ENCODE measurements at places on chromosomes 2 and 18.

DNA sequence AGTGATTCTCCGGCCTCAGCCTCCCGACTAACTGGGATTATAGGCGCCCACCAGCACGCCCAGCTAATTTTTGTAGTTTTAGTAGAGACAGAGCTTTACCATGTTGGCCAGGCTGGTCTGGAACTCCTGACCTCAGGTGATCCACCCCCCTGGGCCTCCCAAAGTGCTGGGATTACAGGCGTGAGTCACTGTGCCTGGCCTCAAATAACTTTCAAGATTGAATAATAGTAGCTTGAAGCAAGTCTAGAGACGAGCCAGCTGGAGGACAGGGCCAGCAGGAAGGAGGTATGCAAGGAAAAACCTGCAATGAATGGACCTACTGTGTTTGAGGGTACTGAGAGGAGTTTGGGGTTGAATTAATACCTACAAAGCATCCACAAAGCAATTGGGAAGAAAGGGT is 87.5 kb downstream of the MSH2 start:
- DNase-seq: no peak

DNA sequence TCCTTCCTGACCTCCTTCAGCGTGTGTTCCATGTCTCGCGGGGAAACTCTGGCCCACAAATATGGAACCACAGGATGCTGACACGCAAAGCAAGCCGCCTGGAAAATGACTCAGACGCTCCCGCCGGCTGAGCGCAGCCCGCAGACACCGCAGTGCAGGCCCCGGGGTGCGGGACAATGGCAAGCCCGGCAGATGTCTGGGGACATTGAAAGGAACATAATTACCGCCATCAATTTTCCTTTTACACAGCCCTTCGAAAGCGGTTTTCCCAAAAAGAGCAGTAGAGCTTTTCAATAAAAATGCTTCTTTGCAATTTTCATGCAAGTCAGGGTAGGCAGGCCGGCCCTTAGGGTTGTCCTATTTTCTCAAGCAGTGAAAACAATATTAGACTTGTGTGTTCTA is 159.2 kb upstream of the SH3BP4 start:
- no peak for DNase-seq

DNA sequence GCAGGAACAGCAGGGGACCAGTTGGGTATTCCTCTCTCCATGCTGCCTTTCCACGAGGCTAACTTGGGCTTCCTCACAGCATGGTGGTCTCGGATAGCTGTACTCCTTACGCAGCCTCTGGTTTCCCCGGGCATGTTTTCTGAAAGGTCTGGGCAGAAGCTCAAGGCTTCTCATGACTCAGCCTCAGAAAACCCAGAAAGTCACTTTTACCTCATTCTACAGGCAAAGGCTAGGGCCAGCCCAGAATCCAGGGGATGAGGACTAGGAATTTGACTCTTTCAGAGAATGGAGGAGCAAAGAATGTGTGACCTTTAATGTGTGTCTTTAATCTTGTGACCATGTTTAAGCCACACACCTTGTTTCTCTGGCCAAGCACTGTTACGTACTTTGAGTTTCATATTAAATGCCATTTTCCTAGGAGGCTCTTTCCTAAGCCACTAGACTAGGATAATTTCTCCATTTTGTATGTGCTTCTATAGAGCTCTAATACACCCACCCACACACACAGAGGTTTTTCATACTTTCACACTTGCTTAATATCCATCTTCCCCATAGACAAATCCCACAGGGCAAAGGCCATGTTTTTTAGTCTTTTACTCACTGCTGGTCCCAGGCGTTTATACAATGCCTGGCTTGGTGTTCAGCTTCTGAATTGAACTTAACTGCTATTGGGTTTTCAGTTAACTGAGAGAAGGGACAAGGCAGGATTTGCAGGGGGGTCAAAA is 77.3 kb downstream of the LONRF2 start:
- no peak for DNase-seq

DNA sequence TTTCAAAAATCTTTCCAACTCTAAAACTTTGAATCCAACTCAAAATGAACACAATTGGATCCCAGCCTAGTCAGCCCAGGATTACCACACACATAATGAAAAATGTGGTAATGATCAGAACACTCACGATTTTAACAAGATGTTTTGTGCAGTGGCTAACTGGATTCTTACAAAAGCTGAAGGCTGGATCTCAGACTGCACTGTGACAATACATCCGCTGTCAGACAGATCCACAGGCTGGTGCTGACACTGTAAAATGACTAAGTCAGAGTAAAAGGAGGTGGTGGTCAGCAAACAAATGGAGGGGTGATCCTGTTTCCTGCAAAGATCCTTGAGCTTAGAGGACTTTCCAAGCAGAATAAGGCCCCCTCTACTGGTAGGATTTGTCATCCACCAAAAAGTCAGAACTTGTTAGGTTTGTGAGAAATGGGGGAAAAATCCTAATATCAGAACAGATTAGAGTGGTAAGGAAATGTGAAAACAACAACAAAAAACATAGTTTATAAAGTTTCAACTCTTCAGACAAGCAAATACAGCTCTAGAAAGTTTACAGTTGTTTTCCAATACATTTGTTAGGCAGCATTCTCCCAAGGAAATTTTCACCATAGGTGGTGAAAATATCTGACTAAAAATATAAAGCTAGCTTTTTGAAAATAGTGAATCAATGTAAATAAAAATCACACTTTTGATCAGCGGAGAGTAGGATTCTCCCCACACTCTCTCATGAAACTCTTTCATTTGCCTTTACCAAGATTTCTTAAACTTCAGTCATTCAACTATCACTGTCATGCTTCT is 211.9 kb downstream of the AGPS start:
- no peak for DNase-seq

DNA sequence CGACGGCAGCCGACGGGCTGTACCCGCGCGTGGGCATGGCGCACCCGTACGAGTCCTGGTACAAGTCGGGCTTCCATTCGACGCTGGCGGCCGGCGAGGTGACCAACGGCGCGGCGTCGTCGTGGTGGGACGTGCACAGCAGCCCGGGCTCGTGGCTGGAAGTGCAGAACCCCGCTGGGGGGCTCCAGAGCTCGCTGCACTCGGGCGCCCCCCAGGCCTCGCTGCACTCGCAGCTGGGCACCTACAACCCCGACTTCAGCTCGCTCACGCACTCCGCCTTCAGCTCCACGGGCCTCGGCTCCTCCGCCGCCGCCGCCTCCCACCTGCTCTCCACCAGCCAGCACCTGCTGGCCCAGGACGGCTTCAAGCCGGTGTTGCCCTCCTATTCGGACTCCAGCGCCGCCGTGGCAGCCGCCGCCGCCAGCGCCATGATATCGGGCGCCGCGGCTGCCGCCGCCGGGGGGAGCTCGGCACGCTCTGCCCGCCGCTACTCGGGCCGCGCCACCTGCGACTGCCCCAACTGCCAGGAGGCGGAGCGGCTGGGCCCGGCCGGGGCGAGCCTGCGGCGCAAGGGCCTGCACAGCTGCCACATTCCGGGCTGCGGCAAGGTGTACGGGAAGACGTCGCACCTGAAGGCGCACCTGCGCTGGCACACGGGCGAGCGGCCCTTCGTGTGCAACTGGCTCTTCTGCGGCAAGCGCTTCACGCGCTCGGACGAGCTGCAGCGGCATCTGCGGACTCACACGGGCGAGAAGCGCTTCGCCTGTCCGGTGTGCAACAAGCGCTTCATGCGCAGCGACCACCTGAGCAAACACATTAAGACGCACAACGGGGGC is 2.0 kb downstream of the SP9 start:
- no peak for DNase-seq

DNA sequence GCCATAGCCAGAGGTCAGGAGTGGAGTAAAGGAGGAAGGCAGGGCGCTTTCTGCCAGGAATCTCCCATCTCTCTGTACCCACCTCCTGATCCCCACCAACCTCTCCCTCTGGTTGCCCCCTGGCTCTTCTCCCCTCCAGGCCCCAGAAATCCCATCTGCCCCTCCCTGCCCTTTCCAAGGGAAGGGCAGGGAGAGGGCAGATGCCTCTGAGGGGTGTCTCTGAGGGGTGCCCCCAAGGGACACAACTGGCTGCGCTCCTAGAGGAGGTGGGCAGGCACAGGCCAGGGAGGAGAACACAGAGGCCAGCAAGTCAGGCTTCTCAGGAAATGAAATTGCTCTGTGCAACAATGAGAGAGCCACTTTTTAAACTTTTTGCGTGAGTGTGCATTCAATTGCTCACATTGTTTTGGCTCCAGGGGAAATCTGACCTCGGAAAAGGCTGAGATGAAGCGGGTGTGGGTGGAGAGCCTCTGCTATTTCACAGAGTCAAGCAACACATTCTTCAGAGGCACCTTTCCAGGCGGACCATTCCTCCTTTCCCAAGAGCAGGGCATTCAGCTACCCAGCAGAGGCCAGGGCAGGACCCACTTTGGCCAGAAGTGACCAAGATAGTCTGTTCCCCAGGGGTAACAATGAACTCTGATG is 125.5 kb downstream of the SMAD7 start:
- DNase-seq: no peak

- DNase-seq: no peak
Observed at GRCh38 chr2:41079011-41079410, 627.1 kb upstream of the SLC8A1 start.

GRCh38 chr2:96924775-96925747 is 55.2 kb upstream of the SEMA4C start:
- no peak for DNase-seq

DNA sequence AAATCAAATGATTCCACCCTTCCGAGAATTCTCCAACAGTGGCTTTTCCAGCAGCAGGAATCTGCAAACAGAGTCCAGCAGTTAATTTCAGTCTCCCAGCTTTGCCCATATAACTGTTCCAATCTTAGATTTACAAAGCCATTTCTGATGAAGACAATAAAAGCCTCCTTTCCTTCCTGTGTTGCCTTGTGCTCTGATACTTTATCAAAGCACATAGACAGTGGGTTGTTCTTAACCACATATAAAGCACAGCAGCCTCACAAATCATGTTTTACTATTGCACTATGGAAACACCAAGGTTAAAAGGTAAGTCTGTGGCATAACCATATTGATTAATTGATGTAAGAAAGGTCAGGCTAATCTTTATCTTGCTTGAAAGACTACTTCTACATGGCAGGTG is 89.8 kb upstream of the MMADHC start:
- no peak for DNase-seq

- no peak for DNase-seq
Observed at GRCh38 chr18:55121397-55122170, 162.3 kb upstream of the CCDC68 start.

- no peak for DNase-seq
Observed at GRCh38 chr2:27133195-27133875, 1.1 kb downstream of the PREB start.

DNA sequence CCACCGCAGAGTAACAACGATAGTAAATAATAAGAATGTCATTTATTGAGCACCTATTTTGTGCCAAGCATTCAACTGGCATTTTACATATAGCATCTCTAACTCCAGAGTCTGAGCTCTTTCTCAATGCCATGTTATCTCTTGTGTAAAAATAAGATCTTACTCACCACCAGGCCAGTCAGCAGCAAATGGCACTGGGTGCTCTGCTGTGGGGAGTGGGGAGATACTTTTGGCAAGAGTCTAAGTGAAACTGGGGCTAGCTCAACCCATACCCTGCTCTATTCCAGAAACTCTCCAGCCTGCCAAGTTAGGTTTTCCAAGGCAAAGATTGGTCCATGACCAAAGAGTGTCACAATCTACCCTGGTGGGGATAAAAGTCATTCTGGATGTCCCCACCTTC is 5.0 kb upstream of the SLC4A3 start:
- DNase-seq: no peak

- no peak for DNase-seq
Observed at GRCh38 chr2:232884001-232884421, 13.9 kb downstream of the SNORC start.

GRCh38 chr2:31483246-31483645 is 68.7 kb upstream of the XDH start:
- no peak for DNase-seq

DNA sequence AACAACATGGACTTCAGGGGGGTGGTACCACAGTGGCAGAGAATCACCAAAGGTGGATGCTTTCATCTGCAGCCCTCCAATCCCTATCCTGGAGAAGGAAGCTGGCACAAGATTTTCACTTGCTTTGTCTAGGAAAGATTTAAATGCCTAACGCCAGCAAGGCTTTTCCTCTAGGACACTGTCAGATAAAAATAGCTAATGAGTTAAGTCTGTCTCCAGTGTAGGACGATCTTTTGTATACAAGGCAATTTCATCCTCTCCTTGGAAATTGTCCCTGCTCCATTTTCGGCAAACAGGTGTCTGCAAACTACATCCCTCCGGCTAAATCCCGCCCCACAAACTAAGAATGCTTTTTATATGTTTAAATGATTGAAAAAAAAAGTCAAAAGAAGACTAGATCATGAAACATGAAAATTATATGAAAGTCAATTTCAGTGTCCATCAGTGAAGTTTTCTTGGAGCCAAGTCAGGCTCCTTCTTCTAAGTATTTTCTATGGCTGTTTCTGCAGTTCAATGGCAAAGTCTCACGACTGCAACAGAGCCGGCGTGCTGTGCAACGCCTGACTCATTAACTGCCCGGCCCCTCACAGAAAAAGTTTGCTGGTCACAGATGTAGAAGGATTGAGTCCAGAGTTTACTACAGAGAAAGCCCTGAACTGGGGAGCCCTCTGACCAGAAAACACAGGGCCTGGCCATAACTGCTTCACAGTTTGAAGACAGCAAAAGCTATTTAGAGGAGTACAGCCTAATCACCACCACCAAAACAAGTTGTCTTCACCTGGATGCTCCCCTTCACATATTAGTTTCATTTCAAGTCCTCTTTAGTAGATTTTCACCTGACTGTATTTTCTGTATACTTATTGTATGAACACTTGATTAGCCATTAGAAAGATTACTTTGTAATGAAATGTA is 52.3 kb downstream of the PIEZO2 start:
- DNase-seq: no peak

GRCh38 chr2:210172219-210172575 is 988 bp upstream of the KANSL1L start:
- no peak for DNase-seq

- DNase-seq: no peak
Observed at GRCh38 chr18:3044931-3045698, 32.2 kb upstream of the LPIN2 start.

DNA sequence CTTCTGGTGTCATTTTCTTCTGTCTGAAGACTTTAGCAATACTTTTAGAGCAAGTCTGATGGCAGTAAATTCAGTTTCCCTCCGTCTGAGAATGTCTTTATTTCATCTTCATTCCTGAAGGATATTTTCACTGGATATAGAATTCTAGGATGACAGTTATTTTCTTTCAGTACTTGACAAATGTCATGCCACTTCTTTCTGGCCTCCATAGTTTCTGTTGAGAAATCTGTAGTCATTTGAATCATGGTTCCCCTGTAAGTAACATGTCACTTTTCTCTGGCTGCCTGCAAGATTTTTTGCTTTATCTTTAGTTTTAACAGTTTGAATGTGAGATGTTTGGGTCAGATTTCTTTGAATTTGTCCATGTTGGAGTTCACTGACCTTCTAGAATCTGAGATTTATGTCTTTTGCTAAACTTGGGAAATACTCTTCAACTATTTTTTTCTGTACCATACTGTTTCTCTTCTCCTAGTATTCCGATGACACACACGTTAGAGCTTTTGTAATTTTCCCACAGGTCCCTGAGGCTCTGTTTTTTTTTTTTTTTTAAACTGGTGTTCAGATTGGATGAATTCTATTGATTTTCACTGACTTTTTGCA is 30.2 kb downstream of the RMND5A start:
- no peak for DNase-seq

- DNase-seq: no peak
Observed at GRCh38 chr2:179234658-179235240, 29.9 kb downstream of the SESTD1 start.

All from HS-27A (cell line).